ENCODE measurements at places on chromosomes 2 and 18.

- no peak for DNase-seq
These were observed 129.7 kb downstream of the PHLPP1 start for GRCh38 chr18:62844850-62845643.

GRCh38 chr2:44955593-44956392 is 14.3 kb downstream of the SIX3 start:
- peak; percentile 72 for DNase-seq

- DNase-seq = no peak
These were observed 22.2 kb downstream of the FAM110C start for GRCh38 chr2:24107-24506.

- no peak for DNase-seq
These were observed 41.3 kb downstream of the CCDC93 start for GRCh38 chr2:117972476-117973123.

DNA sequence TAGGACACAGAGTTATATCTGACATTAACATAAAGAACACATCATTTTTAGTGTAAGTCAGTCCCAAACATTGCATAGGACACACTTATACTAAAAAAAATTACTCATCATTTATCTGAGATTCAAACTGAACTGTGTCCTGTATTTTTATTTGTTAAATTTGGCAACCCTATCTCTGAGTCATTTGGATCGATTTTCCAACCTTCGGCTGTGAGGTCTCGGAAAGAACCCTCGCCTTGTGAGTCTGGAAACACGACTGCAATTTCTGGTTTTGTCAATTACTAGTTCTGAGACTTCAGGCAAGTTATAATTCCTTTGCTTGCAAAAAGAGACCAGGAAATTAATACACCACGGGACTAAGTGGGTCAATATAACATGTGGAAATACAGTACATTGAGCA is 14.0 kb downstream of the ATP8B1 start:
- no peak for DNase-seq

- DNase-seq = no peak
These were observed 132.6 kb downstream of the PKP4 start for GRCh38 chr2:158589303-158589702.
